Upper lobe of left lung (tissue), 6 donors: ENCODE measurements at places on chromosomes 11 and 22.

GRCh38 chr11:75380245-75380644 is 19.1 kb upstream of the RPS3 start:
- DNase-seq, result no peak

DNA sequence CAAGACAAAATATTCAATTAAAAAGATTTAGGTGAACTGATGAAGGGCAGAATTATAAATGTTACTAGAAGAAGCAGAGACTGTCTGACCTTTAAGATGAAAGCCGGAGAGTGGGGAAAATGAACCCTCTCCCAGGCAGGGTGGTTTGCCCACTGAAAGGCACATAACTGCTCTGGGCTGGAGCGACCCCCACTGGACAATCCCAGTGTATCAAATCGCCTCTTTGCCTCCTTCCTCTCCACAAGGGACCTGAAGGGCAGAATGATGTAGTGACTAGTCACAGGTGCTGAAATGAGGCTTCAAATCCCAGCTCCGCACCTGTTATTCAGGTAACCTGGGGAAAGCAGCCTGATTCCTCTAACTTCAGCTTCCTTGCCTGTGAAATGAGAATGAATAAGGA is 69.0 kb downstream of the EFCAB6 start:
- no peak for DNase-seq

DNA sequence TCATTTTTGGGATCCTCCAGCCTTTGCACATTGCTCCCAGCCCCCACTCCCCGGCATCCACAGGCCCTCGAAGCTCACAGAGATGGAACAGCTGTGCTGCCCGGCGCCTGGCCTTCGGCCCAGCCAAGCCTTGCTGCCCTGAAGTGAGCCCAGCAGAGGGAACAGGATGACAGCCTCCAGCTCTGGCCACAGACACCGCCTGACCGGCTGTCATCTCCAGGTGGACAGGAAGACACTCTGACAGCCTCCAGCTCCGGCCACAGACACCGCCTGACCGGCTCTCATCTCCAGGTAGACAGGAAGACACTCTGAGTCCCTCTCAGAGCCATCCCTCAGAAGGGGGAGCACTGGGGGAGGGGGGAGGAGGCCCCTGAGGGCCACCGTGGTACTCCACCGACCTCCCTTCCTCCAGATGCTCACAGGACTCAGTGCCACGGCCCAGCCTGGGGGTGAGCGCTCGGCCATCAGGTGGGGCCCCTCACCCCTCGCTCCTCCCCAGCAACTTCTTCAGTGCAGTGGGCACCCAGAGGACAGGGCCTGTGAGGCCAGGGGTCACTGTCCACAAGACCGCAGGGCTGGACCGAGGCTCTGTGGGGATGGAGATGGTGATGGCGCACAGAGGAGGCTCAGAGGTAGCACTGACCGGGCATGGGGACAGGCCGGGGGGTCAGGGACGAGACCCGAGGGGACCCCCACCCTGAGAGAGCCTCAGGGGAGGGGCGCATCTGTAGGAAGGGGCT is 58.6 kb downstream of the BRD1 start:
- peak; percentile 89 for DNase-seq

GRCh38 chr11:119336744-119337469 is 2.6 kb downstream of the RNF26 start:
- no peak for DNase-seq

DNA sequence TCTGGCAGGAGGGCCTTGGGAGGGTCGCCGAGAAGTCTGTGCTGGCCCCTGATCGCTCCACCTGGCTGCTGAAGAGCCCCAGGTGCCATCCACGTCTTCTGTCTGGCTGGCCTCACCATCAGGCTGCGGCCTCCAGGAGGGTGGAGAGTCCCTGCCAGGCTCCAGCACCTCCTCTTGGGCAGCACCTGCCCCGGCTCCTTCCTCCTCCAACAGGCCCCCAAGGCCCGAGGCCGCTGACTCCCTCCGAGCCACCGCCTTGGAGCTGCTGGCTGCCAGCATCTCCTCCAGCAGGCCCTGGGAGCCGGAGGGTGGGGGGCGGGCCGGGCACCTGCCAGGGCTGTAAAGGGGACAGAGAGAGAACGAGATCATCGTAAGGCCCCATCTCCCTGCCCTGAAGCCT is 22.3 kb downstream of the TNKS1BP1 start:
- no peak for DNase-seq

DNA sequence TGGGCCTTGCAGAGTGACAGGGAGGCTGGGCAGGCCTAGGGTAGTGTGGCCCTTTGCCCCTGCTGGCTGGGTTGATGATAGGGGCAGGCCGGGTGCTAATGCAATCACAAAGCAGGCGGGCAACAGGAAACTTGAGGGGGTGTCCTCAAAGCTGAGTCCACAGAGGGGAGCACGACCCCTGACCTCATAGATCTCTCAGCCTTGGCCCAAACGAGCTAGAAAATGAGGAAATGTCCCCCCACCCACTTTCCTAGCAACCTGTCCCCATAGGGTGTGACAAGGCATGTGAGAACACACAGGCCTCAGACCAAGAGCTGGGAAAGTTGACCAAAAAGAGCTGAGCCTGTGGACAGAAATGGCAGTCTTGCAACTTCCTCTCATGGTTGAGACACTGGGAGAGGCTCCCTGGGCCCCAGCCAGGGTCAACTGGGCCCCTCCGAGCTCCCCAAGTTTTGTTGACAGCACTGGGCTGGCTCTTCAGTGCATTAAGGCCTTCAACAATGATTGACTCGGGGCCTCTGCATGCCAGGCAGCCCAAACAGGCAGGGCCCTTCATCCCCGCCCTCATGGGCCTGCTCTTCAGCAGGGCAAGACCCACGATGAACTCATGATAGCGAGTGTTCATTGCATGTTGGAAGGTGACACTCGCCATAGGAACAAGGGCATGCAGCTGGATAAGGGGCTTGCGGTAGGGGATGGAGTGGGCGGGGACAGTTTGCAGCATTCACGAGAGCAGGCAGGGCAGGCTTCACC is 9.8 kb upstream of the SPI1 start:
- DNase-seq, result peak; percentile 61

GRCh38 chr11:74493791-74494630 is 487 bp upstream of the LIPT2 start:
- DNase-seq, result no peak

- DNase-seq, result no peak
Measured at GRCh38 chr11:73219396-73220285, 1.6 kb downstream of the P2RY2 start.

GRCh38 chr22:24893341-24894070 is 53.0 kb downstream of the LHFPL7 start:
- DNase-seq, result no peak

GRCh38 chr11:38952698-38953097 is 2354.7 kb upstream of the RAG2 start:
- no peak for DNase-seq

DNA sequence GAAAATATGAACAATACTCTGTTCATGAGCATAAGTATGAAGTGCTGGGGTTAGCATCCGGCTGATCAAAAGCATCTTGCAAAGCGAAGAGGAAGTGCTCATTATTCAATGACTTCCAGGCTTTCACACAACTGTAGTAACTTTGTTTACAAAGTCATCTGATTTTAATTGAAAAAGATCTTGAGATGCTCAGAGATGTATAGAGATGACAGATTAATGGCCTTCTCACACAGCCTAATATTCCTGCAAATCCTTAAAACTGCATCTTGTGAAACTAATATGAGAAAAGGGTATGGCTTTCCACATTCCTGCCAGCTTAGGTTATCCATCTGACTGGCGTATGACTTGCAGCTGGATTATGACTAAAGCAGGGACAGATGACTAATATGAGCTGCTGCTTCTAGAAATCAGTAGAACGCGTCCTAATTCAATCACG is 125.4 kb downstream of the CASP12 start:
- DNase-seq, result no peak

GRCh38 chr22:46352691-46353386 is 17.3 kb downstream of the TRMU start:
- DNase-seq, result peak; percentile 66

GRCh38 chr11:76329983-76330382 is 50.9 kb downstream of the THAP12 start:
- no peak for DNase-seq

DNA sequence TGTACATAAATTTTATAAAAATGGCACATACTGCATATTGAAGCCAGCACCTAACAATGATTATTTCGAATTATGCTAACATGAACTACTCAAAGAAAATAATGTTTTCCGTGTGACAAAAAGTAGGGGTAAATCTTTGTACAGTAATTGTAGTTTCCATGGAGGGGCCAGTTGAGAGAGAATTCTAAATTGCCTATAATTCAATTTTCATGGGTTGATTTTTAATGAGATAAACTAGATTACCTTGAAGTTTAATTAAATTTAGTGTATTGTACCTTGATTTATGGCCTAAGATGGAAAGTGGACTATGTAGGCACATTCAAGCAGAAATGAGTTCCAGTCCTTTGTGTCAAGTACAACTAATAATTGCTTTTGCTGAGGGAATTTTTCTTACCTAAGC is 5.0 kb downstream of the APLP2 start:
- DNase-seq, result no peak

DNA sequence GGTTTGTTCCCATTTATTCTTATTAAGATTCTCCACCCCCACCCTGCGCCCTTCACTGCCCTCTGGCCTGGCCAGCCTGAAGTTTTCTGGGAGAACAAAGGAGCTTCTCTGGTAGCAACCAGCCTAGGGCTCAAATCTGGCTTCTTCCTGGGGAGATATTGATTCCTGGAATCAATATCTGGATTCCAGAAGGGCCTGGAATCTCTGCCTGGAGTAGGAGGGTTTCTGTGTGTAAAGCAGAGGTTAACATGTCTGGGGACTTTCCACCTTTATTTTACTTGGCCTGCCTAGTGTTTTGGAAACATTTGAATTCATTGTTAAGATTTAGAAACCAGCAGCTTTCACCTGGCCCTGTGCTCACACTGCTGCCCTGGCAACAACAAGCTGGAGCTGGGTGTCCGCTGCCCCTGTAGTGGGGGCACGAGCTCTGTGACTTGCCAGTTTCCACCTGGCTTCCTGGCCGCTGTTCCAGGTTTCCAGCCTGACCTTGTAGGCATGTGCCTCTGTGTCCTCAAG is 5.5 kb downstream of the C11orf91 start:
- no peak for DNase-seq

DNA sequence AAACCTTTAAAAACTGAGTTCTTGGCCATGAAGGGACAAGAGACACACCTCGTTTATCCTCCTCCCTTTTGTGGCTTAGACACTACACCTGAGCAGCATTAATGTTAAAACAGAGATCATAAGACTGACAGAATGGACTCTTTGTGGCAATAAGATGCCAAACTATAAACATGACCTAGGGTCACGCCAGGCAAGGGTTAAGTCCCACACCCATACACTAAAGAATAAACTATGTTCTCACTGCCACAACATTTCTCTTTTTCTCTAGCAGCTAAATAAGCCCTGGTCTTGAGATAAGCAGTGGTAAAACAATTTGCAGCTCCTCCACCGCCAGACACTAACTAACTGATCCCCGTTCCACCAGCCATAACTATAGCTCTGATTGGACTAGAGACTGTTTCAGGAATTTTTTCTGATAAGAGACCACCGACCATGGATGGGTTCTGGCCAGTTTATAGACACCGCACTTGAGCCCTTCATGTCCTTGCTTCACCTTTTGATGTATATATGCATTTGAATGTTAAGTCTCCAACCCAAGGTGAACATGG is 4.9 kb upstream of the SLCO2B1 start:
- no peak for DNase-seq

DNA sequence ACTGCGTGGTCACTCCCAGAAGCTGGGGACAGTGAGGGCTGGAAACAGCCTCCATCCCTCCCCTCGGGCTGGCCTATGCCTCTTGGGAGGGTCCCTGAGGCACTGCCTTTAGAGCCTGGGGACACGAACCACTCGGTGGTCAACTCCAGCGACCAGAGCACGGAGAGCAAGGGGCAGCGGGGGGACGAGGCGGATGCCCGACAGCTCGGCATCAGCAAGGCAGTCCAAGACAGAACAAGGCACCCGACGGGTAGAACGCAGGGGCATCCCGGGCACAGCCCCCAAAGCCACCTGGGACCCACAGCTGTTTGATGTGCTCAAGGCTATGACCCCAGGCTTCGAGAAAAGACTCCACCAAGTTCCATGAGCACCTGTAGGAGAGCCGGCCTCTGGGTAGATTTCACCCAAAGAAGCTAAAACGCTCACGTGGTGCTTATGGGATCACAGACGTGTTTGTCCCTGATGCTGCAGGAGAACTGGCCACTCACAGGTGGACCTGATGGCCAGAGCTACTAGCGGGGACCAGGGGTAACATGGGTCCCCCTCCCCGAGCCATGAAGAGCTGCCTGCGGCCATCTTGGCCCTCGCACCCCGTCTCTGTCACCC is 510 bp upstream of the LSP1 start:
- peak; percentile 74 for DNase-seq

GRCh38 chr11:115188188-115188897 is 315.9 kb downstream of the CADM1 start:
- DNase-seq, result no peak

DNA sequence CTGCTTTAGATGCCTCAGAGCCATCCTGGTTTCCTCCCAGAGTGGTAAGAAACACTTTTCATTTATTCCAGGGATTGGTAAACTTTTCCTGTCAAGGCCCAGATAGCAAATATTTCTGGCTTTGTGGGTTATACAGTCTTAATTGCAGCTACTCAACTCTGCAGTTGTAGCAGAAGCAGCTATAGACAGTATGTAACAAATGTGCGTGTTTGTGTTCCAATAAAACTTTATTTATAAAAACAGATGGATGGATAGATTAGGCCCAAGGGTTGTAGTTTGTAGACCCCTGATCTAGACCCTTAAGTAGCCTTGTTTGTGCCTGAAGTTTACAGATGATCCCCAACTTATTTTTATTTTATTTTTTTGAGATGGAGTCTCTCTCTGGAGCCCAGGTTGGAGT is 17.9 kb downstream of the NNMT start:
- DNase-seq, result no peak

GRCh38 chr11:32387411-32387810 is 47.9 kb downstream of the WT1 start:
- no peak for DNase-seq

GRCh38 chr22:35838855-35839576 is 121.3 kb downstream of the APOL5 start:
- no peak for DNase-seq

GRCh38 chr11:133951327-133952198 is 5.2 kb downstream of the IGSF9B start:
- DNase-seq, result no peak

DNA sequence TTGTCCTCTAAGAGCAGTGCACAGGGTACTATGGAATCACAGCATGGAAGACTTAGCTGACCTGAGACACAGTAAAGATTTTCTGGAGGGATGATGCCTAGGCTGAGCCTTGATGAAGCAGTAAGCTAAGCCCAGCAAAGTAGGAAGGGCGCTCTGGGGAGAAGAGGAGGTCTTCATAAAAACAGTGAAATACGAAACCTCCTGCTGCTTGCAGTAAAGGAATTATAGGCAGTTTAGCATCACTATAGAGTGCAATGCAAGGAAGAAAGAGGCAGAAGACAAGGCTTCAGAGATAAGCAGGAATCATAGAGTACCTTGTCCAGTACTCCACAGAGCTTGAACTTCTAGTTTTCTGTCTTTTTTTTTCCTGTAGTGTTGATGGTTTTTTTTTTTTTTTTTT is 555.7 kb upstream of the CADM1 start:
- no peak for DNase-seq

GRCh38 chr22:27348634-27349033 is 452.9 kb downstream of the MN1 start:
- no peak for DNase-seq
